ENCODE measurements at places on chromosomes 6 and 20.

DNA sequence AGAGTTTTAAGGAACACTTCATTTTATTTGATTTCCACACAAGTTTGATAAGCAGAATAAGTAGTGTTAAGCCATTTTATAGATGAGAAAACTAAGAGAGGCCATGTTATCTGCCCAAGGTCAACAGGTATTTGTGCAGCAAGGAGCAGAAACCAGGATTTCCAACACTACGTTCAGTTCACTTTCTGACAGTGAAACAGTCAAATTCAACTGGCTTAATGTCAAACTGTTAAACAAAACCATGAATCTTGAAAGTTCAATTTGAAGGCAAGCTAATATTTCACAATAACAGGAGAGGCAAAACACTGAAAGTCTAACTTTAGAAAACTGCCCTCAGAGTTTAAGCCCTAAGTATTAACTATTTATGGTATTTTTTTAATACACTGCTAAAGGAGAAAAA lies 32.6 kb downstream of the DTNBP1 start:
- no peak overlapping the region for H3K4me3 ChIP-seq
- DNase-seq = no peak
- H3K27me3 ChIP-seq = no peaks in the 10 kb centered on the region

DNA sequence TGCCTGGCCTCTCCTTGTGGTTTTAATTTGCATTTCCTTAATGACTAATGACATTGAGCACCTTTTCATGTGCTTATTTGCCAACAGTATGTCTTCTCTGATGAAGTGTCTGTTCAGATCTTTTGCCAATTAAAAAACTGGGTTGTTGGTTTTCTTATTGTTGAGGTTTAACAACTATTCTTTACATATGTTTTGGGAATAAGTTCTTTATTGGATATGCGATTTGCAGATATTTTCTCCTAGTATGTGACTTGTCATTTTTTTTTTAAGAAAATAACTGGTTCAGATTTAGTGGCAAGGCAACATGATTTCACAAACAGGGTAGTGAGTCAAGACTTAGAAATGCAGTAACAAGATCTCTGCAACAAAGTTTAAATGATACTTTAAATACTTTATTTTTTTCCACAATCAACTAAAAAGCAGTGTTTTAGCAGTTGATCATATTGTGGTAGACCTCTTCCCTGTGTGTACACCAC lies 67.8 kb downstream of the TIAM2 start:
- no peak overlapping the region for H3K27ac ChIP-seq
- H3K27me3 ChIP-seq = no peaks in the 10 kb centered on the region
- H3K4me1 ChIP-seq = no peaks in the 10 kb centered on the region
- no peaks in the 10 kb centered on the region for H3K36me3 ChIP-seq

GRCh38 chr20:55693641-55694040 lies 311.7 kb downstream of the CBLN4 start:
- H3K27ac ChIP-seq = no peak overlapping the region
- no peaks in the 10 kb centered on the region for H3K27me3 ChIP-seq
- no peaks in the 10 kb centered on the region for H3K36me3 ChIP-seq
- DNase-seq = no peak
- H3K4me1 ChIP-seq = no peaks in the 10 kb centered on the region
- H3K4me3 ChIP-seq = no peak overlapping the region

DNA sequence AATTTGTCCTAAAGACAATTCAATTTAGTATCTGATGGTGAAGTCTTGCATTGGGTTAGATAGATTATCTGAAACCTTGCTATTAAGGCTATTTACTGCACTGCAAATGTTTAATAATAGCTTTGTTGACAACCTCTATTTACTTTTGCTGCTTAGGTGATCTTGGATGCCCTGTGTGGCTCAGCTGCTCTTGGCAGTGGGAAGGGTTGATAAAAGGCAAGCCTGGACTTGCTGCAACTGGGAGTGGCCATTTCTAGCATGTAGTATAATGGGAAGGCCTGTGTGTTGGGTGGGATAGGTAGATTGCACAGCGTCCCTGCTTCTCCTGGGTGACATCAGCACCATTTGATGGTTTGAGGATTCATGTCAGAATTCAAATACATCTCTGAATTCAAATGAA lies 49.1 kb downstream of the ARMC2 start:
- no peaks in the 10 kb centered on the region for H3K27me3 ChIP-seq
- no peak overlapping the region for H3K4me3 ChIP-seq
- H3K4me1 ChIP-seq = peaks cover 40% of the 10 kb centered on the region
- H3K27ac ChIP-seq = no peak overlapping the region
- no peak for DNase-seq
- no peaks in the 10 kb centered on the region for H3K36me3 ChIP-seq

DNA sequence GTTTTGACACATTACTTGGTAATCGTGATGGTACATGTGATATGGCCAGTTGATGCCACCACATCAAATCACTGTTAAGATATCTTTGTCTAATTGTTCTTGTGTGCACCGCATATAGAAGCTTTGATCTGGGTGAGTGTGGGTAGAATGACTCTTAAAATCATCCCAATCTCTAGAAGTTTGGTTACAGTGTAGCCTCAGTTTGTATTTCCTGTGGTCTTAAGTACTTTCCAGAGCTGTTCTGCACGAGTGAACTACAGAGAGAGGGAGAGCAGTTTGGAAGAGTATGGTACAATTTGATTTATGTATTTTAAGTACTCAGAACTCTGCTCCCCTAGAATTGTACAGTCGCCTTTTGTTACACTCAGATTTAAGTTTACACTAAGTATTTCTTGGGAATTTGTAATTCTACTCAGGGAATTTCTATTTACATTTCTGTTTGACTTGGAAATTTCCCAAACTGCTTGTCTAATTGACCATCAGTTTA lies 37.5 kb downstream of the SNX9 start:
- no peak overlapping the region for H3K27ac ChIP-seq
- no peaks in the 10 kb centered on the region for H3K27me3 ChIP-seq
- peaks cover 66% of the 10 kb centered on the region for H3K4me1 ChIP-seq
- DNase-seq = no peak
- peaks cover 17% of the 10 kb centered on the region for H3K36me3 ChIP-seq
- H3K4me3 ChIP-seq = no peak overlapping the region

- no peaks in the 10 kb centered on the region for H3K4me1 ChIP-seq
- H3K36me3 ChIP-seq = no peaks in the 10 kb centered on the region
- DNase-seq = peak; percentile 70
- no peak overlapping the region for H3K27ac ChIP-seq
- peaks cover 5% of the 10 kb centered on the region for H3K27me3 ChIP-seq
Observed at GRCh38 chr6:83215131-83216047, 22.2 kb downstream of the RWDD2A start.

DNA sequence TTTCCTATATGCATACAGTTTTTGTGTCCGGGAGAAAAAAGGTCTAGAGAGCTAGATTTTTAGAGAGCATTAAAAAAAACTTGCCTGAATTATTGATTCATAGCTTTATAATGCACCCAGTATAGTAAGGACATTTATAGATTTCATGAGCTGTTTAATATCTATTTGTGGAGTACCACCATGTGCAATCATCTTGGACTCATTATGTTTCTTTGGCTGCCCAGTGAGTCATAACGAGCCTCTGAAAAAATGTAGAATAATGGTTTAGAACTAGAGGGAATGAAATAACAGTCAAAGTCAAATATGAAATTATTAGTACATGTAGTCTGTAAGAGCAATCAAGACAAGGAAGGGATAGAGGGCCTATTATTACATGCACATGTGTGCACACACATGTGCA lies 350.0 kb downstream of the CD83 start:
- no peaks in the 10 kb centered on the region for H3K27me3 ChIP-seq
- peaks cover 5% of the 10 kb centered on the region for H3K36me3 ChIP-seq
- H3K4me3 ChIP-seq = no peak overlapping the region
- no peak overlapping the region for H3K27ac ChIP-seq

DNA sequence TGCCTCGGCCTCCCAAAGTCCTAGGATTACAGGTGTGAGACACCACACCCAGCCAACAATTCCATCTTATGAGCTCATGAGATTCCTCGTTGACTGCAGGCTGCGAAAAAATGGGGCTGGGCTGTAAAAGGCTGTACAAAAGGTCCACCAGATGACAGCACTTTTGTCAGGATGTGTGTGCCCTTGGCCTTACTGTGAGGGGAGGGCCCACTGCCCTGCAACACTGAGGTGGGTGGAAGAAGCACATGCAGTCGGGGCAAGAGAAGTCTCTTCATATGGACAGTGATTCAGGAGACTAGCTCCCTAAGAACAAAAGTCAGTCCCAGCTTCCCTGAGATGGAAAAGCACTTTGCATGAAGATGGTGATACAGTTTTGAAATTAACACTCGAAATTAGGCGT lies 50.5 kb downstream of the KCTD20 start:
- no peak overlapping the region for H3K4me3 ChIP-seq
- no peak for DNase-seq
- peak overlapping the region; percentile 74 for H3K27ac ChIP-seq

DNA sequence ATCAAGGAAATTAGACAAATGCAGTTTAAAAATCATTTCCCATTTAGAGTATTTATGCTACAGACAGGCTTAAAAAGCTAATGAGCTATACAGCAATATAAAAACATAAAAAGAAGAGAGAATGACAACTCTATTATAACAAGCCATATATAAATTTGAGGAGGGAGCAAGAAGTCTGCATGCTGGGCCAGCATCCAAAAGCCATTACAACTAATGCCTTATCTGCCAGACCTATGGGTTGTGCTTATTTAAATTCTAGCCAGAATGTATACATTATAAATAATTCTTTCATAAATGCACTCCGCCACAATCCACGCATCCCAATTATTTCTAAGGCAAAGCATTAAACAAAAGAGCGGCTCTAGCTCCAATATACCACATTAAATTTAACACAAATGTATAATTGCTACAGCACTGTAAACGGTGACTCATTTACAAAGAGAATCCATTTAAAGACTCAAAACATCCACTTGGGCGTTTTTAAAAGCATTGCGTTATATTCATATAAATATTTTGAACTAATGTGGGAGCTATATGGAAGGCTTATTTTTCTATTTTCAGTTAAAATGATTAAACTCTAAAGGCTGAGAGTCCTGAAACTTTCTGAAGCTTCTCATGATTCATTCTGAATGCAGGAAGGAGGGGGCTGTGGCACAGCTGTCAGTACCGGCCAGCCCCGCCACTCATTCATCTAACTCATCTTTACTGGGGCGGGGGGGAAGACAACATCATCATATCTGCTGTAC lies 37.7 kb upstream of the RAB22A start:
- peaks cover 25% of the 10 kb centered on the region for H3K36me3 ChIP-seq
- H3K4me1 ChIP-seq = peaks cover 28% of the 10 kb centered on the region
- H3K27me3 ChIP-seq = no peaks in the 10 kb centered on the region
- H3K4me3 ChIP-seq = no peak overlapping the region
- no peak overlapping the region for H3K27ac ChIP-seq
- peak; percentile 83 for DNase-seq

GRCh38 chr6:14472986-14473337 lies 355.4 kb downstream of the CD83 start:
- H3K4me3 ChIP-seq = no peak overlapping the region
- no peaks in the 10 kb centered on the region for H3K27me3 ChIP-seq
- DNase-seq = no peak
- peaks cover 5% of the 10 kb centered on the region for H3K36me3 ChIP-seq

DNA sequence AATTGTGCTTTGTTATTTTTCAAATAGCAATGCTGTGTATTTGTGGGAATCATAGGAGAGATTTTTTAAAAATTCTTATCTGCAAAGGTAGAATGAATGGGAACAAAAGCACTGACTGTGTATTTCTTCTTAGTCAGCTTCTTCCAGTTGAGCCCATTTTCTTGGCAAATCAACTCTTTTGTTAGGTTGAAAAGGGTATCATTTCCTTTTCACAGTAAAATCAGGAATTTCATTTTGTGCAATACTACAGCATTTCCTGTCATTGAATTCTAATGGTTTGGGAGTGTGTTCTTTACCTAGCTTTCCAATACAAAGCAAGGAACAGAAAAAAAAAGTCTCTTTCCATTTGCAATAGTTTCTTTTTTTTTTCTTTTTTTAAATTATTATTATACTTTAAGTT lies 19.0 kb upstream of the EXOC2 start:
- H3K27ac ChIP-seq = peak overlapping the region; percentile 96
- peaks cover 7% of the 10 kb centered on the region for H3K27me3 ChIP-seq
- no peak for DNase-seq
- H3K4me1 ChIP-seq = peaks cover 26% of the 10 kb centered on the region
- no peaks in the 10 kb centered on the region for H3K36me3 ChIP-seq
- peak overlapping the region; percentile 94 for H3K4me3 ChIP-seq

GRCh38 chr6:13725570-13725969 lies 13.9 kb upstream of the RANBP9 start:
- H3K4me3 ChIP-seq = peak overlapping the region; percentile 13
- H3K27ac ChIP-seq = peak overlapping the region; percentile 38
- H3K36me3 ChIP-seq = no peaks in the 10 kb centered on the region
- peaks cover 32% of the 10 kb centered on the region for H3K4me1 ChIP-seq
- DNase-seq = peak; percentile 58

DNA sequence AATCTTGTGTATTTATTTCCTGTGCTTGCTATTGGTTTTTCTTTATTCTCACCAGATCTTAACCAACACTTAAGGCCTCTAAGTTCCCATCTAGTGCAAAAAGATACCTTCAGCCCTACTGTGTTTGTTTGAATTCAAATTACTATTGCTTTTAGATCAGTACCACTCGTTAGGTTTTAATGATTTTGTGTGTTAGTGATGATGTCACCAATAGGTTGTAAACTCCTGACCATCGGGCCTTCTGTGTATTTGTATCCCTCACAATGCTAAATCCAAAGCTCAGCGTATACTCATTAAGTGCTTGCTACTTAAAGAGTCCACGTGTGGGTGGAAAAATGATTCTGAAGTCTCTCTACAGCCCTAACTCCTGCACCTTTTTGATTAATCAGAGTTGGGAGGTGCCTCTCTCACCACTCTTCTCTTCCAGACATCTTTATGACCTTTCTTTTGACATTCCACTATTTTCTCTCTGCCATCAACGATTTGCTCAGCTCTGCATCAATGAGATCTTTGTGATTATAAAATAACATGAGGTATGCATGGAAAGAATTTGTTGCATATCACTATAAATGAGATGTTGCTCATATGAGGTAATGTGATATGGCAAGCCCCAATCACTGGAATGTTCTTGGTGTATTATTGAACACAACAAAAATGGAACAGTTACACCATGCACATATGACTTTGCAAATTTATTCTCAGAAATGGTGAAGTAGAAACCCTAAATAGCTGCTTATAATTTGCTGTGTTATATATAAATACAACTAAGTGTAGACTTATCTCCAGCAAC lies 55.1 kb upstream of the LAMA2 start:
- no peaks in the 10 kb centered on the region for H3K36me3 ChIP-seq
- DNase-seq = no peak
- H3K27ac ChIP-seq = no peak overlapping the region
- H3K4me3 ChIP-seq = no peak overlapping the region
- no peaks in the 10 kb centered on the region for H3K27me3 ChIP-seq

Measured in activated CD4-positive, alpha-beta memory T cell treated with anti-CD3 and anti-CD28 coated beads for 36 hours (primary cell).